ENCODE measurements at places on chromosomes 16 and 17.

- no peak for DNase-seq
Observed at GRCh38 chr17:65547253-65547670, 14.2 kb downstream of the AXIN2 start.

DNA sequence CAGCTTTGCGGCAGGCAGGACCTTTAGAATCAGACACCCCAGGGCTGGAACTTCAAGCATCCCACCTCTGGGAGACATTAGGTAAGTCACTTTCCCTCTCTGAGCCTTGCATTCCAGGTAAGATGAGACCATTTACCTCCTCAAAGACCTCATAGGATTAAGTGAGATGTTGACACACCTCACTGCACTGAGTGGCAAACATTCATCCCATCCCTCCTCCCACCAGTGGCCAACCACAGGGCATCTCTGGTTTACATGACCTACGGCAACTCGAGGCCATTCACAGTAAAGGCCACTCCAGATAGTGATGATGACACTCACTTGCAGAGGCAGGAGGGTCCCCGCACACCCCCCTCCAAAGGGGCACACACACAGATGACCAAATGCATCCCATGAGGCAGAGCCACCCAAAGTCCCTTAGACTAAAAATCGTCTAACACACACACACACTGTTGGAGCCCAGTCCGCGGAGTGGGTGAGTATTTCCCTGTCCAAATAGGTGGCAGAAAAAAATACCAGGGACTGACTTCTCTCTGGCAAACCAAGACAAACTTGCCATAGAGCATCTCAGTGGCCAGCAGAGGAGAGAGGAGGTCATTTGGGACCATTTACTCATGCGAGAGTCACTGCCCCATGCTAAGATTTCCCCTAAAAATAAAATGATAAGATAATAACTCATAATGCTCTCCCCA, 454.9 kb downstream of the SOX9 start:
- no peak for DNase-seq

DNA sequence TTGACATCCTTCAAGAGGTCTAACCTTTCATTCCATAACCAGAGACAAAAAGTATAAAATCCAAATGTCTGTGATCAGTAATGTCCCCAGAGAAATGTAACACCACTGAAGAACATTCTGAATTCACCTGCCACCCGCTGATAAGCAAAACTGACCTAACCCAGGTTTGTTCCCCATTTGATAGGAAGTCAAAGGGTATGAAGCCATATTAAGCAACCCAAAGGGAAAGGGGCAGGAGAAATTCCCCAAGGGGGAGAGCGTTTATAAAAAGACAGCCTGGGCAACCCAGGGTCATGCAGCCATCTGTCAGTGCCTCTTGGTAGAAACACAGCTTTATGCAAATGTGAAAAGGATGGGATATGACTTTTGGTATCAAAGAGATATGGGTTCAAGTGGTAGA, 30.7 kb upstream of the PIK3R6 start:
- DNase-seq, result no peak

DNA sequence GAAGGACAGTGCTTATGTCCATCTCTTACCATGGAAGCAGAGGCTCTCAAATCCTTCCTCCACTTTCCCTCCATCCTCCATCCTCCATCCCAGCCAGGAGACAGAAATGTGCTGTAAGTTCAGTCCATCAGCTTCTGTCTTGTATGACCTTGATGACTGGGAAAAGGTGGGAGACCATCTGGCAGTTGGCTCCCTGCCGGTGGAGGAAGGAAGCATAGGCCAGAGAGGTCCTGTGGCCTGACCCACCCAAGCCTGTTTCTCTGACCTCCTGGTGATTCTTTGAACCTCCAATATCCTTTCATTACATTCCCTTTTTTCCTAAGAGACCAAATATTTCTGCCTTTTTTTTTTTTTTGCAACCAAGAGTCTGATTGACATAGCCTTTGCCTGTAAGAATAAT, 215.3 kb downstream of the ABCC12 start:
- no peak for DNase-seq

DNA sequence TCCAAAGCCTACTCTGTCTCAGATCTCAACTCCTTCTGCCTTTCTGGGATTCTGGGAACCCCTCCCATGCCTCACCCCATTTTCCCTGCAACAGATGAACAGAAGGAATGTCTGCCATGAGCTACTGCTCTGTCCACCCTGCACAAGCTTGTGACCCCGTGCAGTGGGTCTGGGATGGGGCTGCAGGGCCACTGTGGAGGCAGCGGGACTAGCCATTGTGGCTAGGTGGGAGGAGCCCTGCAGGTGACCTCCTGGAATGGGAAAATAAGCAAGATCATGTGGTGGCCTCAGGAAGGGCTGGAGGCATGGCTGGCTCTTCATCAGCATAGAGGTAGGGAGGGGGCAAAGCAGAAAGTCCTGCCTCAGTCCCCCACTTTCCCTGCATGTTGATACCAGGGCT, 13.7 kb downstream of the PDP2 start:
- no peak for DNase-seq

- no peak for DNase-seq
Observed at GRCh38 chr16:11835891-11836649, 15.3 kb downstream of the RSL1D1 start.

GRCh38 chr16:8950580-8951077, 13.1 kb downstream of the USP7 start:
- DNase-seq, result no peak

- no peak for DNase-seq
Observed at GRCh38 chr16:87652799-87653198, 50.5 kb downstream of the JPH3 start.

DNA sequence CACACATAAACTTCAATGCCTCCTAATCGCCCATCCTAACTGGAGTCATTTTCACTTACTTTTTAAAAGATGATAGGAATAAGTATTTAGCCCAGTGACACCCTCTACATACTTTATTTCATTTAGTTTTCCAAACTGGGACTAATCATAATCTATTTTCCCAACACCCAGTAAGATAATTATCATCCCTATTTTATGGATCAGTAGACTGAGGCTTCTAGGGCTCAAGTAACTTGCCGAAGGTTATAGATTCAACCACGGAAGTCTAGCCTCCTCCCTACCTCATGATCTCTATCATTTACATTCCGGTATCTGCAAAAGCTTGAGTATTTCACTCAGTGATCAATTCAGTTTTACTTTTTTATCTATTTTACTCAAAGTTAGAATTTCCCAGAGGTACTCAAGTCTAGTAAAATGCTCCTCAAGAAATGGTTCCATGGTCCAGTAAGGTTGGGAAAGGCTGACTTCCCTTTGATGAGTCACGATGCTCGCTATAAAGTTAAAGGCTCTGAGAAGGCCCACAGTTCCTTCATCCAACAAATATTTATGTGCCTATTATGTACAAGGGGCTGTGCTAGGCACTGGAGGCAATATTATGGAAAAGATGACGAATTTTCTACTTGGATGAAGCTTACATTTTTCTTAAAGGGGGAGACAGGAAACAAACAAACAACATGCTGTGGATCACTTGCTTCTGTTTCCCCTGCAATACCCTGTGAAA, 75.1 kb downstream of the TOX3 start:
- DNase-seq, result no peak

DNA sequence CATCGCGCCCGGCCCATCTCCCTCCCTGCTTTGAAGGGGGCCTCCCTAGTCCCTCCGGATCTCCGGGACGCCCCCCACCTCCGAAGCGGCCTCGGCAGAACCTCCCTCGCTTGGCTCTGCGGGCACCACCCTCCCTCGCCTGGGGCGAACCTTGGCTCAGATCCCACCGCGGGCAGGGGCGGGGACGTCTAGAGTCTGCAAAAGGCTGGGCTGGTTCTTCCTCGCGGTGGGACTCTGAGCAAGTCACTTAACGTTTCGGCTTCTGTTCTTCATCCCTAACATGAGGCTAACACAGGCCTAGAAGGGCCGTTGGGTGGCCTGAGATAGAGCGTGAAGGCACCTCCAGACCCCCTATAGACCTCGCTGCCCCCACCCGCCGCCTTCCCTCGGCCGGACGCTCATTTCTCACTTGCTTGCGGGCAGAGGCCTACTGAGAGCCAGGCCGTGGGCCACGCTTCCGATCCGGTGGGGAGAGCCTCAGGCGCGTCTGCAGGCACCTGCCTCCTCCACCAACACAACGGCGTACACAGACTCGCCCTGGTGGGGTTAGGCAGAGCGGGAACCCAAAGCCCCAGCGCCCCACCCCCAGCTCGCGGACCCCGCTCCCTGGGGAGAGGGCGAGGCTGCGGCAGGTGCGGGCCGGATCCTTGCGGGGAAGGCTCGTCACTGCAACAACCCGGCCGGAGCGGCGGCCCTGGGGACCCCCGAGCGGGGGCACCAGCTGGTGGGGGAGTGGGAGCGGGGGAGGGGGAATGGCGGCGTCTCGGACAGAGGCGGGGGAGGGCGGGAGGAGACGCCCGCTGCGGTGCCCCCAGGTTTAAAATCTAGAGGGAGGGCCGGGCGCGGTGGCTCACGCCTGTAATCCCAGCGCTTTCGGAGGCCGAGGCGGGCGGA, 5.4 kb downstream of the MYO1C start:
- DNase-seq, result no peak

- DNase-seq, result no peak
Observed at GRCh38 chr17:40912486-40913210, 24.8 kb downstream of the KRT23 start.

DNA sequence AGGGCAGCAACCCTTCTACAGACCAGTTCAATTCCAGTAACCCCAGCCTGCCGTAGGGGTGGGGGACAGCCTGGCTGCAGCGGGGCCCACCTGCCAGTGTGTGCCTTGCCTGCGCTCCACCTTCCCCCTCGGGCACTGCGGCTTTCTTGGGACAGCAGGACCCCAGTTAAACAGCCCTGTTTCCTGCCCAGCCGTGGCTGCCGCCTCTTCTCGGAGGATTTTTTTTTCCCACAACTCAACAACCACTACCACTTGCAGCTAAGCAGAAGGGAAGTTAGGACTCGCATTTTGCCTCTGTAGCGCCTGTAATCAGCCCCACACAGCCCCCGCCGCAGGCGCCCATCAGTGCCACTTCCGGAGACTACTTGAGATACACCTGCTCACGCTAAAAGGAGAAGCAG, 76.1 kb downstream of the RAI1 start:
- no peak for DNase-seq

GRCh38 chr17:42051013-42051400, 606 bp upstream of the C17orf113 start:
- no peak for DNase-seq

DNA sequence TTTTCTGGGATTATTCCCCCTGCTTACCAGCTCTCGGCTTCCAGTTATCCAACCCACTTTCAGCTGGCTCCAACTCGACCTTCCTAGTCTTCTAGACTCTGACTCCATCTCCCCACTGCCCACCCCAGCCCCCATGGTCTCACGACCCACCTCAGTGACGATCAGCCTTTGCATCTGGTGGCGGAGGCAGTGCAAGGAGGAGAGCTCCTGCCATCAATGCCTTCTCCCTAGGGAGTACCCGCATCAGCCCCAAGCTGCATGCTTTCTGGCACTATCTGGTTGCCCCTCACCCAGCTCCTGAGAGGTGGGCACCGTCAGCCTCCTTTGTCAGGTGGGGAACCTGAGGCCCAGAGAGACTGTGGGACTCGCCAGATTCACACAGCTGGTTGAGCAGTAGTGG, 72.6 kb upstream of the RPL38 start:
- DNase-seq, result no peak

- DNase-seq, result no peak
Observed at GRCh38 chr16:30009990-30010843, 610 bp downstream of the DOC2A start.

- DNase-seq, result no peak
Observed at GRCh38 chr16:15810949-15811348, 45.9 kb downstream of the MYH11 start.

DNA sequence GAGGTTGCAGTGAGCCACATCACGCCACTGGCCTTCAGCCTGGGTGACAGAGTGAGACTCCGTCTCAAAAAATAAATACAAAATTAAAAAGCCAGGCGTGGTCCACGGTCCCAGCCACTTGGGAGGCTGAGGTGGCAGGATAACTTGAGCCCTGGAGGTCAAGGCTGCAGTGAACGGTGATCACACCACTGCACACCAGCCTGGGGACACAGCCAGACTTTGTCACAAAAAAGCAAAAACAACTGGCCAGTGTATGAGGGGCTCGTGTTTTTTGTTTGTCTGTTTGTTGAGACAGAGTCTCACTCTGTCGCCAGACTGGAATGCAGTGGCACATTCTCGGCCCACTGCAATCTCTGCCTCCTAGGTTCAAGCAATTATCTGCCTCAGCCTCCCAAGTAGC, 1.2 kb upstream of the UBB start:
- no peak for DNase-seq

DNA sequence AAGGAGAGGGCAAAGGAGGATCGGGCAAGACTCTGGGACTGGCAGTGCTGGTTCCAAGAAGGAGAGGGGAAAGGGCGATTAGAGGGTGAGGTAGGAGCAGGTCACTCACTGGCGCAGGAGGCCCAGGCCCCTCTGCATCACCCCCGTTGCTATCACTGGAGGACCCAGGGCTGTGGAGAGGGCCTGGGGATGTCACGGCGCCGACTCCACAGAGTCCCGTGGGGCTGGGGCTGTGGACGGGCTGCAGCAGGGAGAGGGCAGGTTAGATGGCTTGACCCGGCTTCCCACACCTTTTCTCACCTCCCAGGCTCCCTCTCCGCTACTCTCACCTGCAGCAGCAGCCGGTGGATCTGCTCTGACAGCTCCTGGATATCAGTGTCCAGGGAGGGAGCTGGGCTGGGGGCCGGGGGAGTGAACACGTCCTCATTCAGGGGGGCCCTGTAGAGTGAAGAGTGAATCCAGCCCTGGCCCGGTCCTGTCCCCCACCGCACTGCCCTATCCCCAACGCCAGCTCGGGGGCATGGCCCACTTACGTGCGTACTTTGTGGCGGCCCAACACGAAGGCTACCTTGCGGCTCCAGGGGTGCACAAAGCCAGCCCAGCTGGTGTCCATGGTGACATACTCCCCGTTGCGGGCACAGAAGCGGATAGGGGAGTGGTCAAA, 4.9 kb downstream of the PER1 start:
- no peak for DNase-seq

GRCh38 chr16:58411736-58412614, 19.7 kb downstream of the GINS3 start:
- DNase-seq, result no peak

DNA sequence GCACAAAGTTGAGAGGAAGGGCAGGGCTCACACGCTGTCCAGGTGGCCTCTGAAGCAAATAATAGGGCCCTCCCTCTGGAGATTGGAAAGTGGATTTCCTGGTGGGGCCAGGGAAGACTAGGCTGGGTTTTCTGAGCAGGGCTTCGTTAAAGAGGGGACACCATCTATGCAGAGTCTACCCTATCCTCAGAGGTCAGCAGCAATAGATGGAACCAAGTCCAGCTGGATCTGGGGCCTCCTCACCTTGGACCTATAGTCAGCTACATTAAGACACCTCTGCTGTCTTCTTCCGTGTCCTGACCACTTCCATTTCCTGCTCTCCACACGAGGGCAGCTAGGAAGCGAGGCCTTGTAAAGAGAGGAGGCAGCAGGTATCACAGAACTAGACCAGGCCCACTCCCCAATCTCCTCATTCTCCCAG, 14.7 kb upstream of the ST6GALNAC1 start:
- DNase-seq, result no peak

GRCh38 chr16:29662729-29663015, 375 bp upstream of the SPN start:
- DNase-seq, result no peak
